ENCODE measurements at places on chromosomes 6 and 20.

DNA sequence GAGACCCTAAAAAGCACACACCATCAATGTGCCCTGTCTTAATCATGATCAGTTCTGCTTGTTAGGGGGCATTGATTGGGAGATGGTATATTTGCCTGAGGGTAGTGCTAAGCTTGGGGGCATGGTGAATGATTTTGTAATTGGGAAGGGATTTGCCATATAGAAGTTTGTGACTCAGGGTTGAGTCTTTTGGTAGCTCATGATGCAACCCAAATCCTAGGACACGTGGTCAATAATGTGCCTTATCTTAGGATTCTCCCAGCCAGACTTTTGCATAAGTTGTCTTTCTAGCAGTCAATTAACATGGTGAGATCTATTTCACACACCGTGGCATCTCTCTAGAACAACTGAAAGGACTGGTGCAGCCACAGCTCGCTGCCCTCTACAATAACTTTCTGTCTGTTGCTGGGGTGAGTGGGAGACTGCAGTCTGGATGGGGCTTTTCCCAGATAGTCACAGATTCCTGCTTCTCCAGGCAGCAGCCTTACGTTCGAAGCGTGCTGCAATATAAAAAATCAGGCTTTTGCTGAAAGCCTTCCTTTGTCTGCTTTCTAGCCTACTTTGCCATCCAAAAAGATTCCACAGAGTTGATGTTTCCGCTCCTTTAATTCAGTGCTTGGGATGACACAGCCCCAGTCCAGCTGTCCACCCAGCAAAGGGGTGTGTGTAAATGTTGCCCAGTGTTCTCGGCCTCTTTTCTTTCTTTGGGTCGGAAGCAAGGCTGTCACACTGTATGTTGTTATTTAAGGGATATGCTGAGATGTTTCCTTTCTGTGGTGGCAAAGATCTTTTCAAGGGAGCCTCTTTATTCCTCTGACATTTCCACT is 58.9 kb downstream of the ID4 start:
- no peak for DNase-seq

GRCh38 chr6:120411394-120411793 is 922.9 kb downstream of the TBC1D32 start:
- no peak for DNase-seq

GRCh38 chr6:28808383-28808782 is 115.4 kb downstream of the TRIM27 start:
- DNase-seq, result no peak

GRCh38 chr6:124433387-124434160 is 528.7 kb upstream of the RNF217 start:
- no peak for DNase-seq

GRCh38 chr6:33724102-33725023 is 12.9 kb upstream of the UQCC2 start:
- no peak for DNase-seq

- DNase-seq, result no peak
Measured at GRCh38 chr6:139099984-139100383, 34.9 kb upstream of the HECA start.

DNA sequence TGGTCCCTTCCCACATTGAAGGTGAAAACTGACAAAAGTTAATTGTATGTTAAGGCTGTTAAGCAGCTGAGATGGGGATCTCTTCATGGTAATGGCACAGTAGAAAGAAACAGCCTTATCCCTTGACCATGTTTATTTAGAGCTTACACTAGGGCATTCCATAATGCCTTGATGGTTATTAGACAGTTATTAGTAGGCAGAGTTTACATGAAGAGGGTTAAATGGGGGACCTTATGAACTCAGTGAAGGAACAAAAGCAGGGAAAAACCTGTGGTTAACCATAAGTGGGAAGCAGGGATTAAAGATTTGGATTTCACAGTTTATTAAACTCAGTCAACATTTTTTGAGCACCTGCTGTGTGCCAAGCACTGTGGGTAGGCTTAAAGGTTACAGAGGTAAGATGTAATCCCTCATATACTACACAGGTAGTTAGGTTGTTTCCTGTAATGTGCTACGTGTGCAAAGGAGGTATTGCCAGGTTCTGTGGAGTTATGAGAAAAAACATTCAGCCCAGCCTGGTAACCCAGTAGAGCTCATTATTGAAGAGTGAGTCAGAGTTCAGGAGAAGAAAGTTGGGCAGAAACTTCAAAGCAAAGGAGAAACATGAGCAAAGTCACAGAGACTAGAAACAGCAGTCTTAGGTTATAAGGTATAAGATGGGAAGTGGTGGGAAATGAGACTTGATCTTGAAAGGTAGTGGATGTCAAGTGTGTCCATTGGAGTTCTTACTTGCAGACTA is 32.3 kb upstream of the GNRH2 start:
- DNase-seq, result no peak

GRCh38 chr6:36104836-36105235 is 25.5 kb upstream of the MAPK13 start:
- no peak for DNase-seq

DNA sequence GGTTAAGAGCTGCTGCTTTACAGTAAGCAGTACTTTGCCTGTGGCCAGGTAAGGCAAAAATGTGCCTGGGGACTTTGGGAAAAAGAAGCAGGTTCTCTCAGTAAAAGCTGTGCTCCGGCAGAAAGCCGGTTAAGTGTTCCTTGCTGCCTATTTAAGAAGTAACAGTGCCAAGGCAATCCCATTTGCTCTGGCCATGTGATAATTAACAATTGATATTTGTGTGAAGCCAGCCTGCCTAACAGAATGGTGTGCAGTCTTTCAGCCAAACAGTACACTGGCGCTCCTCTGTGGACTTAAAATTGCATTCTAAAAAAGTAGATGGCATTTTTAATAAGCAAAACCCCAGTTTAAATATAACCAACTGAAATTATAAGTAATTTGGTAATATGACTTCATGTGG is 430.3 kb downstream of the PLCB1 start:
- no peak for DNase-seq

GRCh38 chr20:48741669-48742068 is 86.1 kb downstream of the PREX1 start:
- DNase-seq, result no peak

GRCh38 chr6:101747716-101748115 is 354.2 kb downstream of the GRIK2 start:
- DNase-seq, result no peak

DNA sequence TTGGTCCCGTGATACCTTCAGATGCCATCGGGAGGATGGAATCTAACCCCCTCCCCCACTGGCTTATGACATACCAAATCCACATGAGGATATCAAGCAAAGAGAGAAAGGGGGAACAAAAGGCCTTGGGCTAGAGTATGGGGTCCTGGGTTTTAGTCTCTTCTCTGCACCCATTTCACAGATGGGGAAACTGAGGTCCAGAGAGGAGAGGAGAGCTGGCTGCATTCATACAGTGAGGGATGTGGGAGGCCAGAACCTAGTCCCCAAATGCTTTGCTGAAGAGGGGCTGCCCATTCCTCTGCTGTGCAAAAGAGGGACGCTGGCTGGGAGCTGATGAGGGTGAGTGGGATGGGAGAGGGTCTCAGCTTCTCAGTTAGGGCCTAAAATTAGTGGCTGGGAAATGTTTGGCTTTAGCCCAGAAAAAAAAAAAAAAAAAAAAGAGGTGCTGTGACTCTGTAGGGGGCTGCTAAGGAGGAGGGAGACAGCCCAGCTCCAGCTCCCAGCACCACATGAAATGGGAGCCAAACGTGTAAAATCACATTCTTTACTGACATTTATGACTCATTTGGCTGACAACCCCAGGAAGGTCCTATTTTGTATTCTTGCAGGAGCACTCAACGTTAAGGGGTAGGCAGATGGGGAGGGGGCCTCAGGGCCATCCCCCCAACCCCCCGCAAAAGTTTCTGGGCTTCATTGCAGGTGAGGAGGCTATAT is 11.9 kb downstream of the XKR7 start:
- DNase-seq, result no peak

- DNase-seq, result no peak
Measured at GRCh38 chr6:28867086-28867409, 56.7 kb downstream of the TRIM27 start.

GRCh38 chr6:16206595-16207037 is 31.8 kb upstream of the GMPR start:
- peak; percentile 44 for DNase-seq
